ENCODE measurements at places on chromosomes 5 and 9.

- peak; percentile 46 for DNase-seq
These were observed 159.7 kb upstream of the RAPGEF1 start for GRCh38 chr9:131899296-131900228.

- no peak for DNase-seq
These were observed 8.9 kb downstream of the SLC9A3 start for GRCh38 chr5:515273-515836.

DNA sequence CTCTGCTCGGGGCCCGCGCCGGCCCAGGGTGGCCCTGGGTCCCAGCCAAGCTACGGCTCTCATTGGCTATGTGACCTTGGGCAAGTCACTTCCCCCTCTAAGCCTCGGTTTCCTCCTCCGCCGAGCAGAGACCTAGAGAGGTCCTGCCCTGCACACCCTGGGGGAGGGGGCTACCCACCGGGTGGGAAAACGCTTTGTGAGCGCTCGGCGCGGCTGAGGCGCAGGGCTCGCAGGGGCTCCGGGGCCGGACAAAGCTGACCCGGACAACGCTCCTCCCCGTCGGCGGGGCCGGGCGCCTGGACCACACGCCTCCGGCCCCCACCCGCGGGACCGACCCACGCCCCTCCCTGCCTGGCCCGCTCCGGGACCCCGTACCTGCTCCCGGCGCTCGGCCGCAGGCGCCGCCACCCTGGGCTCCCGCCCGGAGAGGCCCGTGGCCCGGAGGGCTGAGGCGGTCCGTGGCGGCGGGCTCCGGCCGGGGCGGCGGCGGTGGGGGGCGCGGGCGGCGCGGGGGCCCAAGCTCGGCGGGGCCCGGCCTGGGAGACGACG, 85.7 kb upstream of the MELK start:
- peak; percentile 60 for DNase-seq

DNA sequence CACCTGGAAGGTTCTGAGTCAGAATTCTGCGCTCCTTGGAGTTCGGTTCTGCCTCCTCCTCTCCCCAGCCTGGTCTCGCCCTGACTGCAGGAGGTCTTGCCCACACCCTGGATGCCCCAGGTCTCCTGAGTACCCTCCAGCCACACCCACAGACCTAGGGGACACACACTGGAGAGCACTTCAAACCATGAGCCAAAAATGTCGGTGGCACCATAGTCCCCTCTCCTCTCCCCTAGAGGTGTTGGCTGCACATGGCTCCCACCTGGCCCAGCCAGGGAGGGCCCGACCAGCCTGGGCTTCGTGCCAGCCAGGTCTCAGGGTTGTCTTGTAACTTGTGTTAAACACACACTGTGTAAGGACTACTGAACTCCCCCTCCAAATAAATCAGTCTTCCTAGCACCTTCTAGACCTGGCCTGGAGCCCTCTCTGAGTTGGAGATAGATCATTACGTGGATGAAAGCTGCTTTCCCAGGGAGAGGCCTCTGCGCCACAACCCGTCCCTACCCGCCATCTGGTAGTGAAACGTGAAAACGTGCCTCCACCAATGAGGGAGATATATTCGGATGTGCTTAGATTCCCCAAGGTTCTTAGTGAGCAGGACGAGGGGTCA, 49.9 kb upstream of the CTSL start:
- no peak for DNase-seq
